Temporal lobe (tissue), 4 donors: ENCODE measurements at places on chromosomes 3 and 15. TPM values are rescaled to one million over a fixed set of nuclear protein-coding genes. Genes with fewer than 3 reads are reported as not detected.

Gene DPP8
- 53.6 TPM for total RNA-seq

Gene PAQR9
- total RNA-seq = 2.0 TPM

Gene ATP13A5
- 0.49 TPM for total RNA-seq

Gene ADCY5
- total RNA-seq = 22.1 TPM

Gene LRRK1
- 0.98 TPM for total RNA-seq

Gene HPS3
- 17.0 TPM for total RNA-seq

Gene RBPMS2
- not detected for total RNA-seq

Gene KNG1
- not detected for total RNA-seq

Gene GHSR
- not detected for total RNA-seq

Gene SLC22A14
- 0.25 TPM for total RNA-seq

Gene CHRNA7
- total RNA-seq = 4.2 TPM

Gene PDIA5
- total RNA-seq = 1.7 TPM

Gene SOX2
- 72.0 TPM for total RNA-seq

Gene EPB42
- total RNA-seq = 1.2 TPM

Gene RHCG
- total RNA-seq = 1.7 TPM

Gene ADAM10
- 97.9 TPM for total RNA-seq

Gene GYG1
- total RNA-seq = 4.4 TPM

Gene PRTG
- total RNA-seq = 4.9 TPM
